NCI-H1092 treated with DMSO at 0.1 percent for 48 hours (cell line): ENCODE measurements at places on chromosomes 1 and 21.
A peak's percentile ranks its signal among the peaks of the same experiment; 100 is the strongest.

GRCh38 chr1:28135371-28136168 lies 40.9 kb downstream of the PTAFR start:
- DNase-seq: no peak

GRCh38 chr1:65423884-65424572 lies 3.6 kb downstream of the LEPR start:
- no peak for DNase-seq

DNA sequence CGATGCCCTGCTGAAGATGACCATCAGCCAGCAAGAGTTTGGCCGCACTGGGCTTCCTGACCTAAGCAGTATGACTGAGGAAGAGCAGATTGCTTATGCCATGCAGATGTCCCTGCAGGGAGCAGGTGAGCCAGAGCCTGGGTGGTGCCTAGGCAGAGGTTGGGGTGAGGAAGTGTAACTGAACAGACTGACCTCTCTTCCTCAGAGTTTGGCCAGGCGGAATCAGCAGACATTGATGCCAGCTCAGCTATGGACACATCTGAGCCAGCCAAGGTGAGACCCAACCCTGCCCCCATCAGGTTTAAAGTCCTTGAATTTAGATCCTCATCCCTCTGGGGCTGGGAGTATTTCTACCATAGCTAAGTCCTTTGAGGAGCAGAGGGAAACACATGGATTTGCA lies 11.8 kb downstream of the PSMD4 start:
- no peak for DNase-seq

GRCh38 chr1:178434899-178435435 lies 61.8 kb downstream of the CLEC20A start:
- DNase-seq: no peak

DNA sequence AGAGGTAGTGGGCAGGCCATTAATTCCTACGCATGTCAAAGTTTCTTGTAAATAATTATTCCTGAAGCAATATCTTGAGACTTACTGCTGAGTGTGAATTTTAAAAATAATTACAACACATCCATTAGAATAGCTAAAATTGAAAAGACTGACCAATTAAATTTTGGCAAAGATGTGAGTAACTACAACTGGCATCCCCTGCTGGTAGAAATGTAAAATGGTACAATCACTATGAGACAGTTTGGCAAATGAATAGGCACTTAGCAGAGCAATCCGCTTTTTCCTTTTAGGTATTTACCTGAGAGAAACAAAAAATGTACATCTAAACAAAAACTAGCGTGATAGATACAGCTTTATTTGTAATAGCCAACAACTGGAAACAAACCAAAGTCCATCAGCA lies 798.9 kb downstream of the BRINP3 start:
- DNase-seq: no peak

DNA sequence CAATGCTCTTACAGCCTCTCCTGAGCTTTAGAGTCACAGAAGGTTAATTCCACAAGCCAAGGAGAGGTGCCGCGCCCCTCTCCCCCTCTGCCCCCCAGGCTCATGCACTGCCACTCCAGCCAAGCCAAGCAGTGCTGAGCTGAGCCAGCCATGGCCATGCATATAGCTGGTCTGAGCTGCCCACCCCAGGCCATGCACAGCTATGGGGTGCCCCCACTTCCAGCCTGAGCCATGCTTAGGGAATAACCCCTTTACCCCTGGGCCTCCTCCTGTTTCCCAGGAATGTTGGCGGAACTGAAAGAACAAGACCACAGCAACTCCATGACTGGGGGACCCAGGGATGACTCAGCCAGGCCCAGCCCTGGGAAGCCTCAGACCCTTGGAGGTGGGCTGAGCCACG lies 34.0 kb upstream of the MAGOH start:
- no peak for DNase-seq

- no peak for DNase-seq
Observed at GRCh38 chr1:4369335-4369734, 285.1 kb upstream of the AJAP1 start.

DNA sequence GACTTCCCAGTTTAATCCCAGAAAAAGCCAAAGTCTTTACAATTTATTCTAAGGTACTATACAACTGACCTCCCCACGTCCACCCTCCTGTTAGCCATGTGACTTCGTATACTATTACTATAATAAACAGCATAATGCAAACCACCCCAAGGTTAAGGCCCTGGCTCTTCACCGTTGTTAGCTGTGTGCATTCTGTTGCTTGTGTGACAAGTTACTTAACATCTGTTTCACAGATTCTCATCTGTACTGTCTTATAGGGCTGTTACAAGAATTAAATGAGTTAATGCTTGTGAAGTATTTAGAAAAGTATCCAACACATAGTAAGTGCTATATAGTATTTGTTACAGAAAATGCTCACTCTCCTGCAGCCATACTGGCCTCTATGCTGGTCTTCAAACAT lies 15.7 kb downstream of the WARS2 start:
- DNase-seq: no peak

DNA sequence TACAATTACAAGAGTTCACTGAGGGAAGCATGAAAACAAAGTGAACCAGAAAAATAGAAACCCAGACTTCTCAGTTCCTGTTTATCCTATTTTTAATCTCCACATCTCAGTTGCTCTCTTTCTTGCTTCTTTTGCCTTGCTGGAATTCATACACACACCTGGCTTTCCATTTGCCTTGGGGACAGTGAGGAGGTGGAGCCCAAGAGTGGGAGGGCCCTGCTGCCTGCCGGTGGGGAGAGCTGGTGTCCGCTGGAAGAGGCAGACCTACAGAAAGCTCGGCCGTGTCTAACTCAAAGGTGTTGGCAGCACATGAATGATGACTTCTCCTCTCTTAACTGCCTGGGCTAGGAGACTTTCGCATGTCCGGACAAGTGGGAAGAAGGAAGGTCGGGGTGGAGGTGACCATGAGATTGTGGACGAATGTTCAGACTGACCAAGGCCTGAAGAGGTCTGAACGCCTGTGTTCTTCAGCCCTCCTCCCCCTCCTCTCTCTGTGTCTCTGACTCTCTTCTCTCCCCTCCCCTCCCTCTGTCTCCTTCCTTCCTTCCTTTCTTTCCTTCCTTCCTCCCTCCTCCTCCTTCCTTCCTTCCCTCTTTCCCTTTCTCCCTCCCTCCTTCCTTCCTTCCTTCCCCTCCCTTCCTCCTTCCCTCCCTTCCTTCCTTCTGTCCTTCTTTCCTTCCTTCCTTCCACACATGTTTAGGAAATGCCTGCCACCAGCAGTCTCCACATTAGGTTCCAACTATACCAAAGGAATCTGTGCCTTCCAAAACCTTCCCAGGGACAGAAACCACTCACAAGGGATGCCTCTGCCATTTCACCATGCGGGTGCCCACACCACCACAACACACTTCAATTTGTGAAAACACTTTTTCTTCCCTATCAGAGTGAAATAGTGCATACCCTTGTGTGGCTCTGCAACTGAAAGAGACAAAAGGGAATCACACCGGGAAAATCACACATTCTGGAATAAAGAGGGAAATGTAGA lies 157.3 kb upstream of the RUNX1 start:
- DNase-seq: peak; percentile 41

- no peak for DNase-seq
Observed at GRCh38 chr1:236895665-236896387, 100.7 kb downstream of the MTR start.

DNA sequence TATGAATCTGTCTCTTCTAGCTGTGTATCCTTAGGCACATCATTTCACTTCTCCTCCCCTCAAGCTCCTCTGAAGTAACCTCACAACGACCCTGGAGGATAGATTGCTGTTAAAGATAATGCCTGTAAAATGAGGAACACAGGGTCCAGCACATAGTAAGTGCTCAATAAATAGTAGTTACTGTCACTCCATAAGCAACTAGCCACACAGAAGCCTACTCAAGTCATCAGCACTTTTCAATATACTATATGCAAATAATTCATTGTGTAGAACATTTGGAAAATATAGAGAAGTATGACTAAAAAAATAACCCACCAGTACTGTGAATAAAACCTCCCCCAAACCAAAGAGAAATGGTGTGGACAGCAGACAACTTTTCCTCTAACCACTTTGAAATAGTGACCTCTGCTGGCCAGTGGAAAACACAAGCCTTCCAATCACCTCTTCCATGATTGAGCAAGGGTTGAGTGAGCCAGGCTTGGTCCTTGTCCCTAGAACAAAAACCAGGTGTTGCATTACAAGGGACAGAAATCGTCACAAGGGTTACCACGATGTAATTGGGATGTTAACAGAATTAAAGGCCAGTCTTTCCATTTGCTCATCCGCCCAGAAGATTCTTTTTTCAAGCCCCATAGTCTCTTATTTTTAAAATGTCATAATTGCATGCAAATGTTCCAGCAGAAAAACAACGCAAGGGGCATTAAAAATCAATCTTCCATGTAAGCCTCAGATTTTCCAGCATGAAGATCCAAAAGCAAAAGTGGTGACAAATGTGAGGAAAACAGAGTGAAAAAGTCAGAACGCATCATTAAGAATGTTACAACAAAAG lies 15.7 kb upstream of the GLIS1 start:
- peak; percentile 19 for DNase-seq

GRCh38 chr1:239882967-239883366 lies 208.7 kb upstream of the FMN2 start:
- no peak for DNase-seq

DNA sequence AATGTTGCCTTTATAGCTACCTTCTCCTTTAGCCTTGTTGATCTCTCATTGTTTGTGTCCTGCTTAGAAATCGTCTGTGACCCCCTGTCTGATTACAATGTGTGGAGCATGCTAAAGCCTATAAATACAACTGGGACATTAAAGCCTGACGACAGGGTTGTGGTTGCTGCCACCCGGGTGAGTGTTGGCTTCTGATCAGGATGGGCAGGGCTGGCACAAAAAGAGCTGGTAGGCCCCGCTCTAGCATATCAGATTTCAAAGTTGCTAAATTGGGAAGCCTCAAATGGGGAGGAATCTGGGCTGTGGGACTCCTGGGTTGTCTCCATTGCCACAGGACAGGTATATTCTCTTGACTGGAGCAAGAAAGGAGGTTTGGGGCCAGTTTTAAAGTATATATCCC lies 8.4 kb downstream of the NCSTN start:
- DNase-seq: no peak

GRCh38 chr1:7885513-7886404 lies 32.9 kb upstream of the UTS2 start:
- DNase-seq: no peak

DNA sequence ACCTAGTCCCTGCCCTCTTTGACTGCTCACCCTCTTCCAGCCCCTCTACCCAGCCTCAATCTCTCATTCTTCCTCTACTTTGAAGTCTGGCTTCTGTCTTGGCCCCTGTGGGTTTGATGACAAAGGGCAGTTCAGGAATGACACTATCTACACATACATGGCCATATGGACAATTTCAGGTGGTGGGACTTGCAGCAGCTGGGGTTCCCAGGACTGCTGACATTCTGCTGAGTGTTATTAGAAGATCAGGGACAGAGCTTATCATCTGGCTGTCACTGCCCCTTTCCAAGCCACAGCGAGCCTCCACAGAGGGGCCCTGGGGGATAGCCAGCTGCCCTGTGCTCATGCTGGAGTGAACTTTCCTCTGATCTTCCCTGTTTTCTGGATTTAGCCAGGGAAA lies 97.4 kb upstream of the IPO9 start:
- no peak for DNase-seq

DNA sequence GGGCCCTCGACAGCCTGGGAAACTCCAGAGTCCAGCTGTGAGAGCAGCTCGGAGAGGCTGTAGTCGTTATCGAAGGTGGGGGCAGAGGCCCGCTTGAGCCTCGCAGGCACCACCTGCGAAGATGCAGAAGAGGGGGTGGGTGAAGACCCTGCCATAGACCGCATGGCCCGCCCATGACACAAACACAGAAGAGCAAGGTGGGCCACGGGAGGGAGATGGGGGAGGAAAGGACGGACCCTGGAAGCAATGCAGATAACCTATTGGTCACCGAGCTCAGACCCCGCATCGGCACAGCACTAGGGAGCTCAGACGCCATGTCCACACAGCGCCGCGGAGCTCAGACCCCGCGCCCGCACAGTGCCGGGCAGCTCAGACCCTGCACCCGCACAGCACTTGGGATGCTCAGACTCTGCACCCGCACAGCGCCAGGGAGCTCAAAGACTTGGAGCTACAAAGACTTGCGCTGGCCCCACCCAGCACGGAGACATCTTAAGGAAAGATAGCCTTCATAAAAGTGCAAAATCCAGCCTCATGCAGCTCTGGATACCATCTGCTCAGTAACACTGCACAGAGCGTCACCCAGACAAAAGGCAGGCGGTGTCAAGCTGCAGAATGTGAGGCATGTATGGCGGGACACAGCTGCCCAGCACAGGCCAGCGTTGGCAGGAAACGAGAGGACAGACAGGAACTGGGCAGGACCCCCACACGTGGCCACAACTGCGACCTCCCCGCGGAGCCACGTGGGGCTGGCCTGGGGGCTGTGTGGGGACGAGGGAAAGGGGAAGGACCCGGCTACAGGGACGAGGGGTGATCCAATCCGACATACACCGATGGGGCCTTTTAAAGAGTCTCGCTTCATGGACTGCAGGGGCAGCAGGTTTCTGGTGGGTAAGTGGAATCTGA lies 22.6 kb downstream of the RIPK4 start:
- no peak for DNase-seq

GRCh38 chr1:1764876-1765470 lies 13.3 kb downstream of the NADK start:
- no peak for DNase-seq

DNA sequence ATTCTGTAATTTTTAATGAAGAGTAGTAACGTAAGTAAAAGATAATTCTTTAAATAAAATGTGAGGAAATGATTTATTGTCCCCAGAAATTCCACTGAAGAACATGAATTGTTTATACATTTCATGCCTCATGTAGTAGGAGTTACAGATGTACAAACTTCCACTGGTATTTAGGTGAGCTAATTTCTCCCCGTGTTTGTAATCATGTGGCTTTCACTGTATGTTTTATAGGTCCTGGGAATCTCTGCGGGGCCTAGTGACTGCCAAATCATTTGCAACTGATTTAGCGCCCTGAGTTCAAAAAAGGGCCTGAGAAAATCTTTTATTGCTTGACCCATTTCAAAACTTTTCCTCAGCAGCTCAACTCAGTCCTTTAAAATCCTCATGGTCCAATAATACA lies 30.5 kb upstream of the FASLG start:
- DNase-seq: no peak

GRCh38 chr21:40684726-40685125 lies 162.2 kb downstream of the DSCAM start:
- no peak for DNase-seq

DNA sequence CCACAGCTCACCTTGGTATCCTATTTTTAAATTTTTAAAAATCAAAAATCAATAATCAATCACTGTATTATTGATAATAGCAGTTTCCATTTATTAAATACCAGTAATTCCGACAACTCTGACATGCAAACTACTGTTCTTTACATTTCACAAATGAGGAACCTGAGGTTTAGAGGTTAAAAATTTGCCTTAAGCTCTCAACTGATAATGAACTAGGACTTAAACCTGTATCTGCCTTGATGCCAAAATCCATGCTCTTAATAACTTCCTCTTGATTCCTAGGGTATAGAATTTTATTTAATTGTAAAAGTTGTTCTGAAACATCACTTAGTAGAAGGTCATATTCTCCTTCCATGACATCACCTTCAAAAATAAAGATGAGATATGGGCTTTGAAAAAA lies 5.6 kb downstream of the ARHGAP29 start:
- DNase-seq: no peak

GRCh38 chr21:43273016-43273707 lies 104.4 kb downstream of the CRYAA start:
- DNase-seq: no peak
